ENCODE measurements at places on chromosomes 7 and 10.

- no peak for DNase-seq
Observed at GRCh38 chr10:112296908-112297331, 13.7 kb downstream of the TECTB start.

- no peak for DNase-seq
Observed at GRCh38 chr7:77351539-77352004, 64.6 kb downstream of the GSAP start.

GRCh38 chr10:23202779-23203178, 10.7 kb downstream of the PTF1A start:
- DNase-seq = peak; percentile 17

DNA sequence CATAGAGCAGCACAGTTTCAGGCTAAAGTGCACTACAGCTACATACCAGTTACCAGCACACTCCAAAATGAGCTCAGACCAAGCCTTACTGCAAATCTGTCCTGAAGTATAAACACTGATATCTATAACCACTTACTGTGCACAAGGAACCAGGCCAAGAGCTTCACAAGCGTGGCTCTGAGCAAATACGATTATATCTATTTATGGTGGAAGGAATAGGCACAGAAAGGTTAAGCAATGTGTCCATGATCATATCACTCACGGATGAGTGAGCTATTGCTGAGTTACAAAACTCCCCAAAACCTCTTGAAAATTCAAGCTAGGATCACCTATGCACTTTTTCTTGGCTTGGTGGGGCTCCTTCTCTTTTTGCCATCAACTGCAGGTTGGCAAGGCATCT, 84.9 kb downstream of the GPAM start:
- DNase-seq = no peak

DNA sequence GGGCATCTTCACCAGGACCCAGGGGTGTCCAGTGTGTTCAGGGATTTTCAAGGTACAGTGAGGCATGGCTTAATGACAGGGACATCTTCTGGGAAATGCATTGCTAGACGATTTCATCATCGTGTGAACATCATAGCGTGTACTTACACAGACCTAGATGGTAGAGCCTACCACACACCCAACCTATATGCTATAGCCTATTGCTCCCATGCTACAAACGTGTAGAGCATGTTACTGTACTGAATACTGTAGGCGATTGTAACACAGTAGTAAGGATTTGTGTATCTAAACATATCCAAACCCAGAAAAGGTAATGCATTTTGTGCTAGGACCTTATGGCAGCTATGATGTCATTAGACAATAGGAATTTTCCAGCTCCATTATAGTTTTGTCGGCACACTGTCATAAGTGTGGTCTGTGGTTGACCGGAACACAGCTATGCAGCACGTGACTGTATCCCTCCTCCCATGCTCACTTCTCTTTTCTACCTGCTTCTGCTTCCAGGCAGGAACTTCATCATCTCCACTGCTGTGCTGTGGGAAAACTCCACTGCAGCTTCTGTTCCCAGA, 416.2 kb upstream of the NFE2L3 start:
- no peak for DNase-seq

DNA sequence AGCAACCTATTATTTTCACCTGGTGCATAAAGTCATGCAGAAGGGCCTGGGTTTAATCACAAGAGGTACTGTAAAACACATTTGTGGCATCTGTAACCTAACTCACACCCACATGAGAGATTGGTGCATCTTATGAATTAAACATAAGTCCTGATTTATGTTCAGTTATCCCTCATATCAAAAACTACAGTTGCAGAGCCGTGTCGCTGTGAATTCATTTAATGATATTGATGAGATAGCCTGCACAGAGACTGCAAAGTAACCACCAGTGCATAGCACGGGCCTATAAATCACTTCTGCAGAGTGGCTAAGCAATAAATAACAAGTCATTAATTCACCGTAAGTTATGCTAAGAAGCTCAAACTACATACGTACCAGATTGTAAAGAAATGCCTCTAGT, 178.2 kb downstream of the RELN start:
- peak; percentile 32 for DNase-seq

DNA sequence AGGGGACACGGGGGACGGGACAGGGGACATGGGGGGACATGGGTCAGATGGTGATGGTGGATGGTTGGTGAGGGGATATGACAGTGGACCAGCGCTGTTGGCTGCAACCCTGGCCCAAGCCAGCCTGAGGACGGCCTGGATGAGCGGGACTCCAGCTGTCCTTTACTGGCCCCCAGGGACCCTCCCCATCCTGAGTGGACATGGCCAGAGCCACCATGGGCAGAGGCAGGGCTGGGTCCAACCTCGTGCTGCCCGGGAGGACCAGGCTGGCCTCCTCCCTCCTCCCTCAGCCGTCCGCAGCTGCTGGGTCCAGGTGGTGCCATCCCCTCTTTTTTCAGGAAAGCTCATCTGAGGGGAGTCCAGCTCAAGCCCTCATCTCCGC, 30.4 kb downstream of the GET4 start:
- no peak for DNase-seq

GRCh38 chr7:53996876-53997275, 545.3 kb upstream of the VSTM2A start:
- peak; percentile 63 for DNase-seq

DNA sequence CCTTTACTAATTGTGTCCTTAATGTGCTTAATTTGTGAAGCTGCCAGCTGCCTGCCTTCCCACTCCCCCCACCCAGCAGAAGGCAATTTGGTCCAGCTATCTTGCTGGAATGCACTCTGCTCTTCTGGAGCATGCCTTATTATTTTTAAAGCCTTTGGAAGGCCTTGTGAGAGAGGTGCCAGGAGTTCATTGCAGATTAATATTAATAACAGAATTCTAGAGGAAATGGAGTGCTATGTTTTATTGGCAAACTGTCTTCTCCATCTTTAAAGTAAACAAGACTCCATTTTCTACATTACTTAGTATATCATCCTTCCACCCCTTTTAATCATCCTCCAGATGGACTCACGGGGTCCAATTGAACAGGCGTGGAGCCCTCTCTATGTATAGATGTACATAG, 50.8 kb upstream of the ZNF32 start:
- DNase-seq = no peak

DNA sequence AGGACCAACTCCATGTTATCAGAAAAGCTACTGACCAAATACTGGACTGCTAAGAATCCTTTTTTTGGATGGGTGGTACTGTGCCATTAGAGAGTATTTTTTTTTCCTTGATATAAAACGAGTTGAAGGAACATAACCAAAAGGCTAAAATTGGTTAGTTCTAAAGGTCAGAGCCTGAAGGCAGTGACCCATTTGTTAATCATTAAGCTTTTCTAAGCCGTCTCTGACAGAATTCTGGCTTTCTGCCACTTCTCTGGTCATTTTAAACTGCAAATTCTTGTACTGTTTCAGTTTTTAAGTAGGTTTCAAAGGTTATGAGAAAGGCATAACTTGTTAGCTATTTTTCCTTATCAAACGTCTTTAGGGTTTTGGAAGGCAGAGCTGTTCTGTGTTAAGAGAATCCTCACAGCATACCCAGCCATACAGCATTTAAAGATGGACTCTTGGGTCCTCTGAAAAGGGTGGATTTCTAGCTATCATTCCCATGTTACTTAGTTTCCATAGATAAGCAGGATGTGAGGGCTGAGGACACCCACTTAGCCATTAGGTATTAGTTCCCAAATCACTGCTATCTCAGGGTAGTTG, 196.8 kb downstream of the RNLS start:
- DNase-seq = peak; percentile 41

- no peak for DNase-seq
Observed at GRCh38 chr10:62842983-62843382, 26.8 kb upstream of the EGR2 start.

GRCh38 chr7:101093906-101094305, 8.6 kb downstream of the TRIM56 start:
- DNase-seq = no peak

- no peak for DNase-seq
Observed at GRCh38 chr10:18476076-18476647, 175.2 kb downstream of the NSUN6 start.

DNA sequence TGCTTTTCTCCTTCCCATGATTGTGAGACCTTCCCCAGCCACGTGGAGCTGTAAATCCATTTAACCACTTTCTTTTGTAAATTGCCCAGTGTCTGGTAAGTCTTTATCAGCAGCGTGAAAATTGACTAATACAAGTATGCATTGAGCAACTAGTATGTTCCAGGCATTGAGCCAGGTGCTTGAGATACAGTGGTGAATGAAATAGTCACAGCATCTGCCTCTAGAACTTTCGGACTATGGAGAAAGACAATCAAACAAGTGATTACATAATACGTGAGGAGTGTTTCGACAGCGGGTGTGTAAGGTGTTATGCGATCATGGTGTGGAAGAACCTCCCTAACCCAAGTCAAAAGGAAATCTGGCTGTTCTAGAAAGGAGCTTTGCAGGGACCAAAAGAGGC, 21.6 kb upstream of the NUP205 start:
- DNase-seq = no peak

DNA sequence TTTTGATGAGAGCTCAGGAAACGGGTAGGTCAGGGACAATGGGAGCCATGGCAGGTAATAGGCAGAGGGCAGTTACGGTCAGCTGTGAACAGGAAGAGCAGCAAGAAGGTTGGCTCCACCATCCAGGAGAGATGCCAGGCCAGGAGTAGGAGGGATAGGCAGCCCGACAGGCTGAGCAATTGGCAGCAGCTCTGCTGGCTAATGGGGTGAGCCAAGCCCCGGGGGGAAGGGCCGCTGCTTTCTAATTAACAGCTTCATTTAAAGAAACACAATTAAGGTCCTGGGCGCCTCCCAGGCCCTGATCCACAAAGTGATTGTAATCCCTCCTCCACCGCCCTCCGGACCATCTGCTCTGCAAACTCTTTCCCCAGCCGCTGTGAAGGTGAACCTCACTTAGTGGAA, 23.7 kb downstream of the SH2B2 start:
- no peak for DNase-seq

DNA sequence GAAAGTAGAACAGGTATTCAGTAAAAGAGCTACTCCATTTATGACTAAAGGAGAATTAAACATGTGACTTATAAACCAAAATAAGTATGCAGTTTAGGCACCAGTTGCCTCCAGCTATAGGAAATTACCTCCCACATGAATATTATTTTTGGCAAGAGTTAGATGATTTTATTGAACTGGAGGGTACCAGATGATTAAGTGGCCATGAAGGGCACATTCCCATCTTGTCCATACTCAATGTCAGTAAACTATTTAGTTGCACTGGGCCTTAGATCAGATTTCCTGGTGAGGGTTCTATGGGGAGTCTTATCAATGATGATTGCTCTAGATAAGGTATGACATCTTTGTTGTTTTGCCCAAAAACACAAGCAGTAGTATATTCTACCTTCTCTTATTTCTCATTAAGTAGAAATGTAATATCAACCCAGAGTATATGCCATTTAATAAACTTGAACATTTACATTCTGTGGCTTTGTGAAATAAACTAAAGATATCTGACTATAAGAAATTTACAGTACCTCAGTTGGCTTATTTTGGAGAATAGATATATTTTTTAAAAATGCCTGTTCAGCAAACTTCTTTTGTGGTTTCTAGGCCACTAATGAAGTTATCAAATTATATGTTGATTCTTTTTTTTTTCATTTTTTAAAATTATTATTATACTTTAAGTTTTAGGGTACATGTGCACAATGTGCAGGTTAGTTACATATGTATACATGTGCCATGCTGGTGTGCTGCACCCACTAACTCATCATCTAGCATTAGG, 145.3 kb downstream of the SEMA3A start:
- no peak for DNase-seq

- no peak for DNase-seq
Observed at GRCh38 chr7:138081868-138082267, 5.6 kb downstream of the AKR1D1 start.

DNA sequence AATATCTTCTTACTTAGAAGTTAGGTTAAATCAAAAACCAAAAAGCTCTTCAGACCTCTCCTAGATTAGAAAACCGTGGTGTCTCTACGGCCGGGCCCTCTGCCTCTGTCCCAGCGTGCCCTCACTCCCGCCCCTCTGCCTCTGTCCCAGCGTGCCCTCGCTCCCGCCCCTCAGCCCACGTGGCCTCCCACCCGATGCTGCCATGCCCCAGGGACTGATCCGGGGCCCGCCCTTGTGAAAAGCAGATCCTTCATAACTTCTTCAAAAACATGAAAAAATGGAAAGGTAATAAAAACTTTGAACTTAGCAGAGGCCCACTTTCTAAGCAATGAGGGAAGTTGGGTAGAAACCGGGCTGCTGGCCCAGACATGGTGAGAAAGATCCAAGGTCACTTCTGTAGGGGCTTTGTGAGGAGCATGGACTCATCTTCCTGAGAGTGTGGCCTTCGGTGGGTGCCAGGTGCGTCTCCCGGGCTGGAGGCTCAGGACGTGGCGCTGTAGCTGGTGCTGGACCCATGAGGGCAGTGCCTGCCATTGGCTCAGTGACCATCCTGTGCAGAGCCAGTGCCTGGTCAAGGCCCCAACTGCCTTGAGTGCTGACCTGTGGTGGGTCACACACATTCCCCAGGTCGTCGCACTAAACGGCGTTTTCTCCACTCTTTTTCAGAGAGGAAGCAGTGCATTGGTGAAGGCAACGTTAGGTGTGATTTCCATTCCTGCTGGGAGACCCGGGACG, 4.9 kb upstream of the DPYSL4 start:
- no peak for DNase-seq

DNA sequence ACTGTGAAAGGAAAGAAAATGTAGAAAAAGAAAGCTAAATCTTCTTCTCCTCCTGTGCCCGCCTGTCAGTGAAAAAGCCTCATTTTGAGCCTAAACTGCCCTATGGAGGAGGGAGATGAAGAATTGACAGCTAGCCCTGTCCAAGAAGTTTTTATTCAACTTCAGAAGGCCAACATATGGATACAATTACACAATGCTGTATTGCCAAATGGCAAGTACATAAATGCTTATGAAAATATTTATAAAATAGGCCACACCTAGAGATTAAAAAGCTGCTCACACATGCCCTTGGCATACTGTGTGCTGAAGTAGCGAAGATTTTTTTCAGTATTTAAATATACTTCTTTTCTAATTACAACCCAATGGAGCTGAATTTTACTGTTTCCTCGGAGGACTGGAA, 65.1 kb upstream of the NEBL start:
- no peak for DNase-seq

DNA sequence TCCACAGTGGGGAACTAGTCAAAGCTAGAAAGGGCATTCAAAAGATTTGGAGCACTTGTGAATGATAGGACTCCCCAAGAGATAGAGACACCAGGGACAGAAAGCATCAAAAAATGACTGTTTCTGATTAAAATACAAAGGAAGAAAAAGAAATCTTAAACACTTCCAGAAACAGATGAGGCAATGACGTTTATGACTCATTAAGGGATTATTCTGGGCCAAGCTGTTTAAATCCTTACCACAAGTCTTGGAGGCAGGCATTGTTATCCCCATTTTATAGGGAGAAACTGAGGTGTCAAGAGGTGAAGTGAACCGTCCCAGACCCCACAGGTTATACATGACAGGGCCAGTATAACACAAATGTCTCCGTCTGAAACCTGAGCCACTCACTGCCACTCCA, 68.3 kb upstream of the AMPH start:
- DNase-seq = no peak

- no peak for DNase-seq
Observed at GRCh38 chr10:125107166-125107949, 53.0 kb downstream of the CTBP2 start.

GRCh38 chr7:128453836-128454804, 1.6 kb upstream of the HILPDA start:
- DNase-seq = peak; percentile 92

GRCh38 chr7:1127001-1127400, 33.0 kb downstream of the ZFAND2A start:
- no peak for DNase-seq

Measured in eye (tissue), 1 donor.